Activated naive CD8-positive, alpha-beta T cell treated with anti-CD3 and anti-CD28 coated beads, Interleukin-2, amount 10 ng/mL, durations not matched to agents 7 days and 5 days (primary cell): ENCODE measurements at places on chromosomes 1 and 21.
A peak's percentile ranks its signal among the peaks of the same experiment; 100 is the strongest.

- DNase-seq, result no peak
Measured at GRCh38 chr21:26408511-26408910, 164.6 kb downstream of the CYYR1 start.

DNA sequence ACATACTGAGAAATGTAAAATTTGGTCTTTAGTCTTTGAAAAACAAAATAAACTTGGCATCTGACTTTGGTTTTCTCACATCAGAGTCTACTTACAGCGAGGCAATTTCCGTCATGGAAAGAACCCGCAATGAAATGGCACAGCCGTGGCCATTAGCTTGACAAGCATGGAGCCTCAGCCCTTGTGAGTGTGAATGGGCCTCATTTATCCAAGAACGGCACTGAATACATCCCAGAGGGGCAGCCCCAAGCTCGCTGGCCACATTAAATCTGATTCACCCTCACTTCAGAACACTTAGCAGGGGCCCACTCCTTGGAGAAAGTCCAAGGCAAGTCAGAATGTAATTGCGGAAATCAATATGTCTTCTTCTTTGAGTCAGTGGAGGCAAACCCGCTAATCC lies 64.8 kb downstream of the ERG start:
- no peak for DNase-seq

GRCh38 chr1:231554969-231555368 lies 26.5 kb downstream of the TSNAX start:
- DNase-seq, result no peak

DNA sequence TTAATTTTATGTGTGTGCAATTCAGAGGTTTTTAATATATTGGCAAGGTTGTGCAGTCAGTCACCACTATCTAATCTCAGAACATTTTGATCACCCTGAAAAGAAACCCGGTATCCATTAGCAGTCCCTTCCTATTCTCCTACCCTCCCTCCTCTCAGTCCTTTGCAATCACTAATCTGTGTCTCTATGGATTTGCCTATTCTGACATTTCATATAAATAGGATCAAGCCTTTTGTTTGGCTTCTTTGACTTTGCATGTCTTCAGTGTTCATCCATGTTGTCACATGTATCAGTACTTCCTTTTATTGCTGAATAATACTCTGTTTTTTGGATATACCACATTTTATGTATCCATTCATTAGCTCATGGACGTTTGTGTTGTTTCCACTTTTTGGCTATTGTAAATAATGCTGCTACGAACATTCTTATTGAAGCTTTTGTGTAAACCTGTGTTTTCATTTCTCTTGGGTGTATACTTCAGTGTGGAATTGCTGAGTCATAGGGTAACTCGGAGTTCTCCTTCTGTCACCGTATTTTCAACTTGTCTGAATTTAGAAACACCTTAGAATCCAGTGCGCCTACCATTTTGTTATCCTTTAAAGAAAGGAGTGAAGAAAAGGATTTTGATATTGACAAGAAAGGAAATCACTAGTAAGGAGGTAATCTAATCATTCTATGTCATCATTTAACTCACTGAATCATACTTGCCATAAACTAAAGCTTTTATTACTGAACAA lies 3.4 kb downstream of the CEP85 start:
- no peak for DNase-seq

- no peak for DNase-seq
Measured at GRCh38 chr1:181112071-181112929, 23.8 kb downstream of the IER5 start.

- DNase-seq, result peak; percentile 50
Measured at GRCh38 chr1:181134543-181135436, 46.3 kb downstream of the IER5 start.

DNA sequence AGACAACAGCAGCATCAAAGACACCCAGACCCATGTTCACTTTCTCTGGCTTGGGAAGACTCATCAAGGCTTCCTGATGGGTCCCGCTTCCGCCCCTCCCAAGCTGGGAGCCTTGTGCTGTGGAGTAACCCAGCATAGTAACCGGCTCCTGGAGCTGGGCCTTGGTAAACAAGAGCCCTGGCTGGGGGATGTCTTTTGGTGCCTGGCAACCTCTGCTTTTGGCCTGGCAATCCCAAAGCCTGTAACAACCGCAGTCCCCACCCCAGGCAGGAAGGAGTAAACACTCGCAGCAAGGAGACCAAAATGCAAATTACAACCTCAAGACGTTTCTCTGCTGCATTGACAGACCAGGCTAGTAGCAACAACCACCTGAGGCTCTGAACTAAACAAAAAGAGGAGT lies 16.9 kb upstream of the THRAP3 start:
- DNase-seq, result no peak

GRCh38 chr1:197003132-197003531 lies 25.8 kb downstream of the CFHR5 start:
- no peak for DNase-seq

- no peak for DNase-seq
Measured at GRCh38 chr1:194394676-194395075, 1208.3 kb upstream of the B3GALT2 start.

DNA sequence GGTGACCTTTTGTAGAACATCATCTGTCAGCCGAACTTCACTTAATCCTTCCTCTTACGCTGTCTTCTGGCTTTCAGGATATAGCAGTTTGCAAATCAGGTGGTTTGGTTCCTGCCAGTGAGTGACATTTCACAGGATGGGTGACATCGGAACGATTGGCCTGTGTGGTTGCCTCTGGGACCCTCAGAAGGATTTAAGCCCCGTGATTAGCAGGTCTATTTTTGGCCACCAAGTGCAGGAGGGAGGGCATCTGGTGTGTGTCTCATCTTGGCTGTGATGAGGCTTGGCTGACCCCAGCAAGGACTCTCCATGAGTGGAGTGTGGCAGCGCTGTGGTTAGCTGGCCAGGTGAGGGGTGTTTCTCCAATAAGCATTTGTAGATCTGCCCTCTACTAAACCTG lies 407.6 kb upstream of the VAMP3 start:
- DNase-seq, result no peak

- peak; percentile 70 for DNase-seq
Measured at GRCh38 chr1:169427081-169427641, at the start of gene CCDC181. CCDC181 (minus strand) TSS chr1:169427474; CDS start chr1:169424927, 2,547 bp downstream.

GRCh38 chr21:37071561-37072273 lies 1.2 kb downstream of the PIGP start:
- DNase-seq, result no peak

GRCh38 chr1:18049228-18049627 lies 58.4 kb upstream of the IGSF21 start:
- DNase-seq, result no peak

DNA sequence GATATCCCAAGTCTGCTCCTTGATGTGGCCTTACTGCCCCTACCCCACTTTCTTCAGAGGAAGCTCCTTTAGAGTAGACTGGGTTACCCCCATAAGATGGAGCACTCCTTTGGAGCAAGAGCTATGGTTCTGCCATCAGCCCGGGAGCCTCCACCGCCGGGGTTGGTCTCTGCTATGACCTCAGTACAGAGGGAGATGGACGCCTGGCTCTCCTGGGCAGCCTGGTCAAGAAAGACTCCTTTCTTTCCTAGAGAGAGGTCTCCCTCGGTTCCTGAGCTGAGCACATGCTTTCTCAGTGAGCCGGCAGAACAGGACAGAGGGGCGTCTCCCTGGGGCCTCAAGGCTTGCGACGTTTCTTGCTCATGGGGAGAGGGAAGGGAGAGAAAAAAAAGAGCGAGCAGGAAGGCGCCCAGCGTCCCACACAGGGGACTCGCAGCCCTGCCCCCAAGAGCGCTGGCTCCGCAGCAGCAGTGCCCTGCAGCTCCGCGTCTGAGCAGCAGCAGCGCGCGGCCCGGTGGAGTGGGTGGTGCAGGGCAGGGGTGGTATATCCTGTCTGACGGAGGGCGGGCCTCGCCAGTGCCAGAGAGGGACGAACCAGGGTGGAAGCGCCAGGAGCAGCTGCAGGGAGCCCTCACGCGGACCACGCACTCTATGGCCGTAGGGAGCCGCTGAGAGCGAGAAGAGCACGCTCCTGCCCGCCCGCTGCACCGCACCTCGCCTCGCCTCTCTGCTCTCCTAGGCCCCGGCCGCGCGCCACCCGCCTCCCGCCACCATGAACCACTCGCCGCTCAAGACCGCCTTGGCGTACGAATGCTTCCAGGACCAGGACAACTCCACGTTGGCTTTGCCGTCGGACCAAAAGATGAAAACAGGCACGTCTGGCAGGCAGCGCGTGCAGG lies at the start of gene PKP1:
Gene PKP1, plus strand, starts transcription at position 576 of the 899 bp plus-strand sequence. Its CDS starts 197 bp downstream, at position 773.
- peak; percentile 44 for DNase-seq

DNA sequence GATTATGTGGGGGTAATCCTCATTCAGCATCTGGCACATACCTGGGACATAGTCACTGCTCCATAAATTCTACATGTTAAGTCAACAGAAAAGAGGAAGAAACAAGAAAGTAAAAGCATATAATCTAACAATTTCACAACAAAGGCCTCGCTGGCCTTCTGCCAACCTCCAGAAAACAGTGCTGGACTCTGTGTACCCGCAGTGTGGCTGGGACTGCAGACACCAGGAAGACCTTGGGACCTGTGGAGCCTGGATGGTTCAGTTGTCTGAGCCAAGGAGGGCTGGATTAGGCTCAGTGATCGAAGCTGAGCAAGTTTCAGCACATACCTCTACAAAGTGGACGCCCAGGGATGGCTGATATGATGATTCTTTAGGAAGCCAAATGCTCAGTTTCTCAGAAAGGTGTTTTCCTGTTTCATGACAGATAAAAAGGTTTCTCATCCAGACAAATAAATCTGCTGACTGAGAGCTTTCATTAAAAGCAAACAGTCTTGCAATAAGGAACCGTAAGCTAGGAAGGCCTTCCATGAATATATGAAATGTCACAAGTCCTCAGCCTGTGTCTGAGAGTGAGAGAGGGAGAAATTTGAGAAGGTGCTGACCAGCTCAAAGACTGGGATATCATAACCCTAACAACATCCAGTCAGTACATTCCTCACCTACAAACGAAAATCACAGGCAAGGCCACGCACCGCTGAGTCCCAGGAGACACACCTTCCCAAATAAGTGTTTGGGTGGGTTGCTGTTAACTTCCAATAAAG lies 48.4 kb downstream of the CAPZB start:
- DNase-seq, result no peak

DNA sequence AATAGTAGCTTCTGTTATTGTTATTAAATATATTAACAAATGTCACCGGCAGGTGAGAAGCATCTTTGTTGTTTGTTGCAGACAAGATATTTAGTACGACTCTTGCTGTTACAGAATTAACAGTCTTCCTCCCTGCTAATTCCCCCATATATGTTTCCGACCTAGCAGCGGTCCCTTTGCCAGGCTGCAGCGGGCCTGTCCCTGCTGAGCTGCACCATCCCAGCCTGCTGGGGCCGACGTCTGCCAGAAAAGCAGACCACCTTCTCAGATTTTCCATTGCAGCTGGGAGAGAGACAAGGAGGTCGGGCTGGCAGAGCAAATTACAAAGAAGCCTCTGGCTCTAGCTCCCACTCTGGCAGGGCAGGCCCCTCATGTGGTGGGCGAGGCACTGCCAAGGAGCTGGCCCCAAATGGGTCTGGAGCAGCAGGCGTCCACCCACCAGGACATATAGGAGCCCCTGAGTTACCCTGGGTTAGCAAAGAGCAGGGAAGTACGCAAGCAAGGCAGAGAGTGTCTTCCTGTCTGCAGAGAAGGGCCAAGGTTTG lies 142.7 kb downstream of the FOXD2 start:
- no peak for DNase-seq

GRCh38 chr1:15046487-15047165 lies 106.9 kb upstream of the TMEM51 start:
- DNase-seq, result peak; percentile 59

DNA sequence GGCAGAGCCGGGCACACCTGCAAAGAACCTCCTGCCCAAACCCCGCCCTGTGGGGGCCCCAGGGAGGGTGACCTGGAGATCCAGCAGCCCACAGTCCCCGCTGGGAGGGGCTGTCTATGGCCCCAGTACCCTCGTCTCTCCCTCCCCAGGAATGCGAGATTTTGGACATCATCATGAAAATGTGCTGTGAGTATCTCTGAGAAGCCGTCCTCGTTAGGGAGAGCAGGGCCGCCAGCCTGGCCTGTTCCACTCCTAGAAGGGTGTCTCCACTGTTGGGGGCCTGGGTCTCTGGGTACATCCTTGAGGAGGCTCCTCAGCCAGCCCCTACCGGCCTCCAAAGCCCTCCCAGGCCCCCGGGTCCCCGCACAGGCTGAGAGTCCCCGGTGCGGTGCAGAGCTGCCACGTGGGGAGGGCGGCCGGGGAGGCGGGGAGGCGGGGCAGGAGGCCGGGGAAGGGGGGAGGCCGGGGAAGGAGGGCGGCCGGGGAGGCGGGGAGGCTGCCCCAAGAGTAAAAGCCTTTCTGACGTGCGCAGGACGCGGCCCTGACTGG lies 18.7 kb downstream of the COL6A1 start:
- peak; percentile 10 for DNase-seq

DNA sequence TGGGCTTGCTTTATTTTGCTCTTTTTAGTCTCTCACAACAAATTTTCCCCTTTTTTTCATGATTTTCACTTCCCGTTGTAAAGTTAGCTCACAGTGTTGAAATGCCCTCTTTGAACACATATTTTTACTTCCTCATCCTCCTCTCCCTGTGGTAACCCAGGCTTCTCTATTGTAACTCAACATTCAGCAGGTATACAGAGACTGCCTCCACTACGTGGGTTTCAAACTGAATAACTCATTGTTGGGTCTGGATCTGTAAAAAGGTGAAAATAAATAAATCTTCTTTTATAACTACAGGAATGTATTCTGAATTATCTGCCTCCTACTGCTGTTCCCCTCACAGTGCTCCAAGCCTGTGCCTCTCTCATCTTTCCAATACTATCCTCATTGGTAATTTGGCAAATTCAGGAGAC lies 166.4 kb downstream of the RUNX1 start:
- no peak for DNase-seq

GRCh38 chr1:22921452-22922126 lies 51.1 kb downstream of the LACTBL1 start:
- no peak for DNase-seq

GRCh38 chr1:5953386-5953785 lies 38.8 kb downstream of the NPHP4 start:
- no peak for DNase-seq

DNA sequence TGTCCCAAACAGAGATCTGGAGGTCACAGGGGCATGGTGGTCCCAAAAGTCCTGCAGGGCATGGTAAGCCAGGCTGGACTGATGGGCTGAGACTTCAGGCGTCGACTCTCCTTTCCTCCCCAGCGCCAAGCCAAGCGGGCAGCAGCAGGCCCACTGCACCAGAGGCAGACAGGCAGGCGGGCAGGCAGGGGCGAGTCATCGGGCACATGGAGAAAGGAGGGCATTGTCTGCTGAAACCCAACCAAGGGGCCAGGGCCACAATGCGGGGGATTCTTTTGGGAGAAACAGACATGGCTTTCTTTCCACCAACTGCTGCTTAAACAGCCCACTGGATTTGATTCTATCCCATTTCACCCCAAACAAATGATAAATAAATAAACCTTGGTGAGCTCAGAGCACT lies 46.2 kb downstream of the TRABD2B start:
- DNase-seq, result no peak

GRCh38 chr1:77697441-77697840 lies 15.0 kb upstream of the ZZZ3 start:
- DNase-seq, result no peak

DNA sequence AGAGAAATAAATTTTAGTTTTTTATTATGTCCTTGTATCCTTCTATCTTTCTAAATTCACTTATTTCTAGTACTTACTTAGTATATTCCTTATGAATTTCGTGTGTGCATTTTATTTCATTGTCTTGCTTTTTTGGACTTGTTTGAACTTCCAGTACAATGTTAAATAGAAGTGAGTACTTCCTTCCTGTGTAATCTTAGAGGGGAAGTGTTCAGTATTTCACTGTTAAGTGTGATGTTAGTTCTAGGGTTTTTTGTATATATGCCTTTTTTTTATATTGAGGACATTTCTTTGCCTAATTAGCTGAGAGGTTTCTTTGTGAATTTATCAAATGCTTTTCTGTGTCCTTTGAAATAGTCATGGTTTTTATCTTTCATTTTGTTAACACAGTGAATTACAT lies 10.7 kb downstream of the LYPLAL1 start:
- DNase-seq, result no peak
